ENCODE measurements at places on chromosomes 7 and 10.
A peak's percentile ranks its signal among the peaks of the same experiment; 100 is the strongest.

GRCh38 chr10:101260764-101261481 lies 31.7 kb upstream of the LBX1 start:
- DNase-seq: no peak

- peak; percentile 66 for DNase-seq
Measured at GRCh38 chr10:43292755-43293676, 26.2 kb upstream of the RASGEF1A start.

DNA sequence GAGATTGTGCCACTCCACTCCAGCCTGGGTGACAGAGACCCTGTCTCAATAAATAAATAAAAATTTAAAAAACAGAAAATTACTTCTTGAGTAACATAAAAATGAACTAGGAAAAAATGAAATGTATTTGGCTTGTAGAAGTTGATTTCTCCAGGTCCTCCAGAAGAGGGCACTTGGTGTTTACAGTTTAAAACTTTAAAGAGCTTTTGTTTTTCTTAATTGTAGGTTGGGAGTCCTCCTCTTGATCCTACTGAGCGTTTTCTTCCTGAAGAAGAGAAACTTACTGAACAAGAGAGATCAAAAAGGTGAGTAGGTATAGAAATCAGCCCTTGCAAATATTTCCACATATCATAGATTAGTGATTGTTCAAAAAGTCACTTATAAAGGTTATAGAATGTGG lies 16.2 kb downstream of the KIFBP start:
- peak; percentile 65 for DNase-seq

DNA sequence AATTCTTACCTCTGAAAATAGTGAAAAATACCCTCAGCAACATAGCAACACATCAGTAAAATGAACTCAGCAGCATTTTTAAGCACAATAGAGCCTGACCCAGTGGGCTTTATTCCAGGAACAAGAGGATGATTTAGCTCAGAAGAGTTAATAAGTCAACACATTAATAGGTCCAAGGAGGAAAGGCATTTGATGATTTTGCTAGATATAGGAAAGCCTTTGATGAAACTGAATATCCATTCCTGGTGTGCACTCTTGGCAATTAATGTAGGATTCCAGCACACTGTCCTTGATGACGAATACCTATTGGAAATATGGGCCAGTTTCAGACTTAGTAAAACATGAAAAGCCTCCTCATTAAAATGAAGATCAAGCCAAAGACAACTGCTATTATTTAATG lies 42.5 kb downstream of the RASGEF1A start:
- no peak for DNase-seq

- no peak for DNase-seq
Measured at GRCh38 chr10:76311752-76312636, 880.6 kb downstream of the LRMDA start.

DNA sequence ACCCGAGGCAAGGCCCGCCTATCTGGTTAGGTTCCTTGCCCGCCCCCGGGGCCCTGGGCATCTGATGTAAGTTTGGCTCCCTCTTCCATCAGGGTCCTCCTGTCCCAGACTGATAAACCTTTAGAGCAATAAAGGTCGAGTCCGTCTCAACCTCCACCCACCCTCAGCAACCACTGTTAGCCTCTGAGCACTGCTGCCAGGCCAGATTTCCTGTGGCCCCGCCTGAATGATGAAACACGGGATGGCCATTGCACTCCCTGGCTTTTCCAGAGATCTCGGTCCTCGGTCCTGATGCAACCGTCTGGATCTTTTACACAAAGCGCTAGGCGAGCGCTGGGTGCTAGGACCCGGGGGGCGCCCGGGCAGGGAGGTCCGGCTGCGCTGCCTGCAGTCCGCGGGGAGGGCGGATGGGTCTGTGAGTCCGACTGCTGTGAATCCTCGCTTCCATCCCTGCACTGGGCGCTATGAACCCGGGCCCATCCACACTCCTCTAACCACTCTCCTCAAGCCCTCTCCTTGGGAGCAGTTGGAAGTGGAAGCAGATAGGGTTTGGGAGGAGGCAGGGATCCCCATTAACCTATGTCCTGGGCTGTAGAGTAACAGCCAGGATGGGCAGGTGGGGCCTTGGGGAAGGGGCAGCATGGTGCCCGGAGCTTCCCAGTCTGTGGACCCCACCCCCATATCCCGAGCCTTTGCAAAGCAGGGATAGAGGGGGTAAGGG lies 875 bp upstream of the DDIT4 start:
- no peak for DNase-seq

DNA sequence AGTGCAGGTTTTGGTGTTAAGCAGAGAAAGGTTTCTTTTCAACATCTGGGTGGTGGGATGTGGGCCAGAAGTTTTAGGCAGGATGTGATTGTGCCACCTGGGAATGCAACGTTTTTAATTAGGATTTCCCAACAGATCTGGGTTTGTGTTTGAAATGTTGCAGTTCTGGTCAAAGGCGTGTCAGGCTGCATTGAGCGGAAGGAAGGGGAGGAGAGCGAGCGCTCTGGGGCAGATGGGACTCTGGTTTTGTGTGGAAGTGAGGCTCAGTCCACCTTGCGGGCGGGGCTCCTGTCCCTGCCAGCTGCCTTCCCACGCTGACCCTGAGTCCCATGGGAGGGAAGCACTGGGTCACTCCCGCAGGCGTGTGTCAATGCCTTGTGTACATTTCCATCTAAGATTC lies 767.7 kb downstream of the KCNMA1 start:
- no peak for DNase-seq

DNA sequence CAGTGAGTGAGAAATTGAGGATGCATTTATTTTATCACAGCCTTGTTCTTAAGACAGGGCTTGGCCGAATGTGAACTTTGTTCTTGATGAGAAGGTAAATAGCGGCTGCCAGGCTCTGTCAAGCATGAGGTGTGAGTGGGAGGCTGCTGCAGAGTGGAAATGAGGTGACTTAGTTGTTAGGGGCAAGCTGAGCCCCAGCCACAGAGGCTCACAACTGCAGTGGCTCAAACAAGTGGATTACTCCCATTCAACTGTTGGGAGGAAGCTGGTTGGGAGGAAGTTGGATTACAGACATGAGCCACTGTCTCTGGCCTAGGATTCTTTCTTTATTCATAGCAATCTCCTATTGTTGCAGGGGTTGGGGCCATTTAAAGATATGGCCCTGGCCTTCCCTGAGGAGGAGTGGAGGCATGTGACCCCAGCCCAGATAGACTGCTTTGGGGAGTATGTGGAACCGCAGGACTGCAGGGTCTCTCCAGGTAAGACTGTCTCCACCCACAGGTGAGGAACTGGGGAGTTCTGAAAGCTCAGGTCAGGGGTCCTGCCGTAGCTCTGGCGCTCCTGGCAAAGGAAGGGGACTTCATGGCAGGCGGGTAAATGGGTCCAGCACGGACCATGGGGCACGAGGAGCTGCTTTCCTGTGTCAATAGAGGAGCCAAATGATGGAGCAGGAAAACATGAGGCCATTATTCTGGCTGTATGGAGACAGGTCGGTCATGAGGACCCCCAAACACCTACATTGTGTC lies 7.1 kb downstream of the ZSCAN25 start:
- DNase-seq: no peak

- no peak for DNase-seq
Measured at GRCh38 chr10:69760072-69760471, 41.6 kb upstream of the COL13A1 start.

- no peak for DNase-seq
Measured at GRCh38 chr10:120182431-120182830, 274.6 kb upstream of the PLPP4 start.

DNA sequence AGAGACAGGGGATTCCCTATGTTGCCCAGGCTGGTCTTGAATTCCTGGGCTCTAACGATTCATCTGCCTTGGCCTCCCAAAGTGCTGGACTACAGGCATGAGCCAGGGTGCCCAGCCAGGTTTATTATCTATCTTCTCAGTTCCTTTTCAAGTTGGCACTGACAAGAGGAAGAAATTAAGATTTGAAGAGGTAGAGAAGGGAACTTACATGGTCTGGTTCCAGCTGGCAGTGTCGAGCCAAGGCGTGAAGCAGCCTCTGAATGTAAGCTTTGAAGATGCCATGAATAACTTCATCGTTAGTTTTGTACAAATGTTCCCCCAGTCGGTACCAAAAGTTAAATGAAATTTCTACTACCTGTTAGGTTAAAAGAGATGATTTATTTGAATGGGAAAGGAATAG lies 57.7 kb downstream of the TNPO3 start:
- DNase-seq: no peak

DNA sequence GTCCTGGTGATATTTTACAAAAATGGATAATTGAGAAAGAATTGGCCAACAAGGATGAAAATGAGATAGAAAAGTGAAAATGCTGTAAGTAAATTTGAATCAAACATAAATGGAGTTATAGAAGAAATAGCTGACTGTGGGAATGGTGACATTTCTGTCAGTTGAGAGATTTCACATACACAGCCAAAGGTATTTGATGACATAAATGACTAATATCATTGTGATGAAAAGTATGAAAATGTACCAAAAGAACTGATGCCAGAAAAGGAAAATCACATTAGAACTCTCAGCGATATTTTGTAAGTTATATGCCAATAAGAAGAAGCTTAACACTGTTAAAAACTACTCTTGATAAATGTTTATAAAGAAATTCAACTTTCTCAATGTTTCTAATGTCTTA lies 54.9 kb downstream of the TFPI2 start:
- no peak for DNase-seq

DNA sequence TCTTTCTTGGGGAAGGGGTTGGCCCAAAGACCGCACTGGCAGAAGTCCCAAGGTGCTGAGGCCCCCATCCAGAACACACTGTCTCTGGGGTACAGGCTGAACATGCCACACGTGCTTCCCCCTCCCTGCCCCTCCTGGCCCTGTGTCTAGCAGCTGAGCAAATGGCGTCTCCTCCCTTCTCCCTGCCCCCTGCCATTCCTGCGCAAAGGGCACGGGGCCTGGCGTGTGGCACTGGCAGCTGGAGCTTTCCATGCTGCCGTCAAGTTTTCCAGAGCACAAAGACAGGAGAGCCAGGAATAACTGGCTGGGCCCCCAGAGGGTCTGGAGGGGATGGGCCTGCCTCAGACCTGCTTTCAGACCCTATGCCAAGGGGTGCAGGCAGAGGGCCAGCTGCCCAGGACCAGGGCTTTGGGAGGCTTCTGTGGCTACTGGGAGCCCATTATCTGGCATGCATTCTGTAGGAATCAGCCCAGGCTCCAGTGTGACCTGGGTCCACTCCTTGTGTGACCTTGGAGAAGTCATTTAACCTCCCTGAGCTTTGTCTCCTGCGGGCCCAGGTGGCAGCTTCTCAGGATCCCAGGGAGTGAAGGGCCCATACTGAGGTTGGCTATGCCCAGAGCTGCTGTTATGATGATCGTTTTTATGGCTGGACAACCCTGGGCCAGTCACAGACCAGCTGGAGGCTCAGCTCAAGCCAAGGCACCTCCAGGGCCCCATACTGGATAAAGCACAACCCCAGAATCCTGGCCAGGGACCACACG lies 710 bp upstream of the LDB3 start:
- no peak for DNase-seq

GRCh38 chr10:24882047-24882698 lies 70.2 kb downstream of the PRTFDC1 start:
- peak; percentile 70 for DNase-seq

DNA sequence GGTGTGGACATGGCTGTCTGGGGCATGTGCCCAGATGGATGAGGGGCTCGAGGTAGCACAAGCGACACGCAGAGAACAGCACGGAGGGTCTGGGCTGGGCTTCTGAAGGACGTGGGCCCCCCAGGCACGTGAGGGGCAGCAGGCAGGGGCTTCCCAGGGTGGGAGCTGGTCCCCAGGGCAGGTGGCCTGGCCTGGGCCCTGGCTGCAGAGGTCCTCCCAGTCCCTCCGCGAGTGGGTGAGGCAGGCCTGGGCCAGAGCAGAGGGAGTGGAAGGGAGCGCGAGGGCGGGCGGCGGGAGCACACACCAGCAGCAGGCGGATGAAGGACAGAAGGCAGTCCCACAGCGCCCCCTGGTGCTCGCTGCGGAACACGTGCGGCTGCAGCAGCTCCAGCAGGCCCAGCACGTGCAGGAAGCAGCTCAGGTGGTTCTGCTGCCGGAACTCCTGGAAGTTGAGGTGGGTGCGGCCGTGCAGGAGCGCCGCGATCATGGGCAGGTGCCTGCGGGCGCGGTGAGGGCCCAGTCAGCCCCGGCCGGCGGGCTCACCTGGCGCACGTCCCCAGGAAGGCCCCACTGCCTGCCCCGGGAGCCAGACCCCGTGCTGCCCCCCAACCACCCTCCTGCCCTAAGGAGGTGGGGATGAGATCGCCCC lies 14.7 kb upstream of the MICALL2 start:
- DNase-seq: peak; percentile 86

GRCh38 chr10:106935978-106936451 lies 228.5 kb downstream of the SORCS1 start:
- DNase-seq: no peak

- no peak for DNase-seq
Measured at GRCh38 chr7:36726806-36727503, 2.7 kb upstream of the AOAH start.

- no peak for DNase-seq
Measured at GRCh38 chr7:155136619-155137243, 66.6 kb downstream of the HTR5A start.

DNA sequence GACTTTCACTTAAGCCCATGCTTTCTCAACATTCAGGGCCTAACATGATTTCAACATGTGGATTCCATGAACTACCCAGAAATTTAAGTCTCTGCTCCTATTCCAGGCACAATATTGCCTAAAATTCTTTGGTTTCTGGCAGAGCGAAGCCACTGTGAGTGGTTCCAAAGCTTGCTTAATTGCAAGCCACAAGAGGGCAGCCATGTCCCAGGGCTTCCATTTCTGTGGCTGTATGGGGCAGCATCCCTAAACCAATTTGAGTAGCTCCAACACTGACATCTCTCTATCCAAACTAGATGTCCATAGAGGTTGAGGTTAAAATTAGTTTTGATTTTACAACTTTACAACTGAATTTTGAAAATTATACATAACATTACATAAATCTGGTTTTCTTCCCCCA lies 56.3 kb upstream of the MDFIC start:
- peak; percentile 72 for DNase-seq

Measured in CD4-positive, alpha-beta T cell treated with Interleukin-2 at 100 ng/mL for 4 hours (primary cell).